ENCODE measurements at places on chromosomes 13 and 19.

- no peak for DNase-seq
These were observed 14.9 kb downstream of the TEX29 start for GRCh38 chr13:111335298-111335697.

DNA sequence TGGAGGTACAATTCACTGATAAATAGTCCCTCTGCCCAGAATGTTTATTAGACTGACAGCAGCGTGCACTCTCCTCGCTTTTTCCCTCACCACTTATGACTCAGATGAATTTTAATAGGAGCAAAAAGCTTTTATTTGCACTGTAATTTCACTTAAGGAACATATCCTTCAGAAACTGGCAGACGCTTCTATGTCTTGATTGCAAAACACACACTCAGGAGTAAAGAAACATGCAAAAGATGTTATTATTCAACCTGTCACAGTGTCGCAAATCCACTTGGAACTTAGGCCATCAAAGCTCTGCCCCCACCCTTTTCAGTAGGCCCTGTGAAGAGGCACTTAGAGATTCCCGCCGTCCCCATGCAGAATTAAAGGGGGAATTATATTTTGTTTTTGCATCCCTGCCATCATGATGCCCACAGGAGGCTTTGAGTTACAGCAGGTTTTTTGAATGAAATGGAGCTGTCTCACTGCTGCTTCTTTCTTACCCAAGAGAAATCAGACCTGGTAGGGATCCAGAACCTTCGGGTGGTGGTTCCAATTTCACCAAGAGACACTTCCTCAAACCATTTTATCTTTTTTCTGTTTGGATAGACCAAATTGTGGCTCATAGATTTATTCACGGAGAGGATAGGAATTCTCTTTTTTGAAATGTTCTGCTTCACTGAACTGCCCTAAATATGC lies 74.5 kb downstream of the GGACT start:
- no peak for DNase-seq

GRCh38 chr13:80469105-80469852 lies 128.4 kb upstream of the SPRY2 start:
- DNase-seq, result no peak

DNA sequence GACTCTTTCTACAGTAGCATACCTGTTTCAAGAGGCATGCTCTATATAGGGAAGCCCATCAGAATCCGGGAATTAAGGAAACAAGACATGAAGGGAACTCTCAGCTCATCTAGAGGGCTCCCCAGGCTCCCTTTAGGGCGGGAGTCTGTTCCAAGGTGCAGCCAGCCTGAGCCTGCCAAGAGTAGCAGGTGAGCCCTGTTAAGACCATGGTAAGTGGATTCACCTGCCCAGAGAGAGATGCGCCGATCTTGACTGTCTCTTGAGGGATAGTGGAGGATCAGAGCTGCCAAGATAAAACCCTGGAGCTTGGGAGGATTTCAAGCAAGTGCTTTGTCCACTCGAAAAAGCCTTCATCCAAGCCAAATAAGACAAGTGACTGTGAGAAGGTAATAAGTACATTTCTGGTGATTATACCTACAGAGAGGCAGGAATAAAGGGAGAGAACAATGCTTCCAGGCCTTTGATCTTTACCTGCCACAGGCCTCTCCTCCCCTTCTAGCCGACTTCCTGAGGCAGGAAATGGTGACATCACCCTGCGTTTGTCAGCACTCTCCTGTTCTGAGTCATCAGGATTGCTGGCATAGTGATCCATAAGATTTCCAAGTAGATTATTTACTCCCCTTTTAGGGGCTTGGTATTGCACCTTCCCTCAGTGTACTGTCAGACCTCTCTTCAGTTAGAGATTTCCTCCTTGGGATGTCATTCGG lies 31.5 kb downstream of the KLF5 start:
- DNase-seq, result peak; percentile 99

DNA sequence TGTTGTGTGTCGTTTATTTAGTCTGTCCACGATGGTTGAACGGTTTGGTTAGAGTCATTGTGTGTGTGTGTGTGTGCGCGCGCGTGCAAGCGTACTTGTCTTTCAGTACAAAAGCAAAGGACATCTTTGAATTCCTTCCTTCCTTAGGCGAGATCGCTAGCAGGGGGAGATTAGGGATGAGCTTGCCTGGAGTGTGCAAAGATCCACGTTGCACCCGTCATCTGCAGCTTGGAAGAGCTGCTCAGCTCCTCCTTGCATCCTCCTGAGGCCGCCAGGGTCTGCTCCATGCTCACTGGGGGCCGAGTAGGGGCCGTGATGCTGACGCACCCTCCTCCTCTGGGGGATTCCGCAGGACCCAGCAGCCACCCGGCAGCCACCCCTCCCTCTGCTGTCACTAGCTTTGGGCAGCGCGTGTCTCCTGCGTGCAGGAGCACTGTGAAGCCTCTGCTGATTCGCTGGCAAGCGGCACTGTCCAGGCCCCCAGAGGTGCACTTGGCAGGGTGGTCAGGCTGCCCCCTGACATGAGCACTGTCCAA lies 137.3 kb downstream of the KDM4B start:
- no peak for DNase-seq
